ENCODE measurements at places on chromosomes 1 and 21.

- DNase-seq, result peak; percentile 67
Observed at GRCh38 chr1:41672641-41673361, 188.3 kb upstream of the EDN2 start.

GRCh38 chr1:26031196-26031595 lies 9.6 kb downstream of the EXTL1 start:
- DNase-seq, result no peak

GRCh38 chr1:58931756-58932155 lies 147.9 kb upstream of the JUN start:
- no peak for DNase-seq

DNA sequence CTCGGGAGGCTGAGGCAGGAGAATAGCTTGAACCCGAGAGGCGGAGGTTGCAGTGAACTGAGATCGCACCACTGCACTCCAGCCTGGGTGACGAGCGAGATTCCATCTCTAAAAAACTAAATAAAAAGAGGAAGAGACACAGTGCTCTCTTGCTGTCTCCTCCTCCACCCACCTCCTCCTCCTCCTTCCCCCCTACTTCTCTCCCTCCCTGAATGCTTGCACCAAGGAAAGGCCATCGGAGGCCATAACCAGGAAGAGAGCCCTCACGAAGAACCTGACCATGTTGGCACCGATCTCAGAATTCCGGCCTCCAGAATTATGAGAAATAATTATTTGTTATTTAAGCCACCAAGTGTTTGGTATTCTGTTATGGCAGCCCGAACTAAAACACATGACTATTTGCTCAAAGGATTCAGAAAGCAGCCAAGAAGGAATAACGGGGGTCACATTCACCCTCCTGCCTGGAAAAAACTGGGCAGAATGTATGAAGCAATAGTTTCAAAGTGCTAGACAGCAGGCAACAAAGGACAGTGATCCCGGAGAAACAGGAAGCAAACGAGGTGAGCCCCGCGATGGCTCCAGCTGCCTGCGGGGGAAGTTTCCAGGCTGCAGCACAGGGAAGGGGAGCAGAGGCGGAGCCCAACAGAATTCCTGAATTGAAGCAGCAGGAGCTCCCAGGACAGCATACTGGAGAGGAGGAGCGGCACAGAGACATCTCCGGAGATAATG lies 35.8 kb downstream of the LDLRAD1 start:
- DNase-seq, result peak; percentile 11

DNA sequence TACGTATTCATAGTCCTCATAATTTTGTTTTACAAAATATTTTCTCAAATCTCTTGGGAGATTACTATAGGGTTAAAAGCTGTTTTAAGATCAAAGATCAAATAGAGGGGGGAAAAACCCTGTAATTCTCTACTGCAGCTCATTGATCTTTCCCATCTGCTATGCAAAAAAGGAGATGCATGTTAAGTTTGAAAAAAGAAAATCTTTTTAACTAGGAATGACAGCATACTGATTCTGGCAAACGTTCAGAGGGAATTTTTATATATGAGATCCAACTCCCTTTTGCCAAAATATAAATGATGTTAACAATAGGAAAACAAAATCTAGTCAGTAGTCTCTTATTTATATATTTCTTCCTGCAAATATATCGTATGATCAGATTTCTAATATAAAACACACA lies 69.1 kb downstream of the SMYD3 start:
- no peak for DNase-seq

- DNase-seq, result no peak
Observed at GRCh38 chr1:160935527-160936258, 18.9 kb downstream of the ITLN2 start.

DNA sequence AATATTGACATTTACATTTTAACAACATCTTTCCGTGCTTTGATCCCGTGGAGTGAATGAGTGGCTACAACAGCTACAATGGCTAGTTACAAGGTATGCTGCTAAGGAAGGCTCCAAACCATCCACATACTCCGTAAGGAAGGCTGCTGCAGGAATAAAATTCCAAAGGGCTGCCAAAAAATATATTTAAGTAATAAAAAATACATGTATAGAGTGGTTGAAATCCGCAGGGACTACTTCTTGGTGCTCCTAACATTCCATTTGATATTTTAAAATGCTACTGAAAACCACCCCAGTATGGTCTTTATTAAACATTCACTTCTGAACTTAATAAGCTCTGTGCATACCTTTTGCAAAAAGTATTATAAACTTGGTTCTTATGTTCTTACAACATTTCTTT lies 25.3 kb downstream of the TNFSF4 start:
- DNase-seq, result no peak

- no peak for DNase-seq
Observed at GRCh38 chr1:228236744-228237143, 28.9 kb downstream of the OBSCN start.

GRCh38 chr1:244165021-244165420 lies 113.9 kb downstream of the ZBTB18 start:
- DNase-seq, result no peak

DNA sequence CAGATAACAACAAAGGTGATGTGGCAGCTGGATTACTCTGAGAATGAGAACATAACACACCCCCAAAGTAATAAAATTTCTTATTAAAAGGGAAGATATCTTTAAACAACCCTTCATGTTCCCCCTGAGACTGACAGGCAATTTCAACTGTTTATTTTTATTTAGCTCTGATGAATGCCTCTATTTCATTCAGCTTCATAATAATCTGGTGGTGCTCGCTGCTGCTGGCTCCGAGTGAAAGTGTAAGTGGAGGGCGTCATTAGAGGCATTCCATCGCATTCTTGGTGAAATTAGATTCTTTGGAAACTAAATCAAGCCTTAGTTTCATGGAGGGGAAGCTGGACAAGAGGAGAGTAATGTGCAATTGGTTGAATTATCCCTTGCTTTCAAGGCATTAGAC lies 128.9 kb downstream of the GRIK1 start:
- no peak for DNase-seq

DNA sequence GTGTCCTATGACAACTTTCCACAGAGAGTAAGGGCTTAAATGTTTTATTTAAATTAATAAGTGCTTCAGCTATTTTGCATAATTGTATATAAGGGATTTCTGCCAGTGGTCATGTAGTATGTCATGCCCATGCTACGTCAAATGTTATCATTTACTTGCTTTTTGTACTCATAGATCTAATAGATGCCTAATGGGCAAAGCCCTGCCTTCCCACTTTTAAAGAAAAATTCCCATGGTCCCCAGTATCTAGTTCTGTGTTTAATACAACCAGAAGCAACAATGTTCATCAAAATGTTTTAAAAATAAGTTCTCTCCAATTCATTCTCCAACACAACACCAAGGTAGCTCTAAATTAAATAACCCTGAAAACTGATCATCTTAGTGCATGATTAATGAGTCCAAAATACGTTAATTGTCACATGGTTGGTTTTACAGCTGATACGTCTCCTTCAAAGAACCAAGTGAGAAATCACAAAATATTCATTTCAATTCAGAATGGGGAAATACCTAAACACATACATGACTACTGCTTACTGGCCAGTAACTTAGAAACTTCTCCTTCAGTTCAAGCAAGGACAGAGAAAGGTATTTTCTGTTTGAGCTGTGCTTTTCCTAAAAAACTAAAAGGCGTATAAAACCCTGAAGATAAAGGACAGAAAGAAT lies 49.1 kb upstream of the SDC3 start:
- no peak for DNase-seq

GRCh38 chr1:28257736-28258135 lies 1.6 kb upstream of the SESN2 start:
- no peak for DNase-seq

DNA sequence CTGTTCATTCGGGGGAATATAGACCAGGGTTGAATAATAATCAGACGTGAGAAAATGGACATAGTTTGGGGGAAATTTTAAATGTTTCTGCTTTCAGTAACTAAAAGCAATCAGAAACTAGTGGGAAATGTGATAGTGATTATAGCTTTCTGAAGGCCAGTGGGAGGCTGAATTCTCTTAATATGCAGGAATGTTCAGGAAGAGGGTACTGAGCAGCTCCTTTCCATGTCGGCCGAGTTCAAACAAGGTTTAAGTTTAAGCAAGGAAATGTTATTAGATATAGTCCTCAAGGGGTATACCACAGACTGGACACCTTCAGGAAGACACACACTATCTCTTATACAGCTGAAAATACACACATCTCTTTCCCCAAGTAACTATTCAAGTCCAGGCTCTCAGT lies 105.5 kb downstream of the HHAT start:
- DNase-seq, result no peak

GRCh38 chr1:157774412-157774811 lies 2.5 kb downstream of the FCRL2 start:
- no peak for DNase-seq

DNA sequence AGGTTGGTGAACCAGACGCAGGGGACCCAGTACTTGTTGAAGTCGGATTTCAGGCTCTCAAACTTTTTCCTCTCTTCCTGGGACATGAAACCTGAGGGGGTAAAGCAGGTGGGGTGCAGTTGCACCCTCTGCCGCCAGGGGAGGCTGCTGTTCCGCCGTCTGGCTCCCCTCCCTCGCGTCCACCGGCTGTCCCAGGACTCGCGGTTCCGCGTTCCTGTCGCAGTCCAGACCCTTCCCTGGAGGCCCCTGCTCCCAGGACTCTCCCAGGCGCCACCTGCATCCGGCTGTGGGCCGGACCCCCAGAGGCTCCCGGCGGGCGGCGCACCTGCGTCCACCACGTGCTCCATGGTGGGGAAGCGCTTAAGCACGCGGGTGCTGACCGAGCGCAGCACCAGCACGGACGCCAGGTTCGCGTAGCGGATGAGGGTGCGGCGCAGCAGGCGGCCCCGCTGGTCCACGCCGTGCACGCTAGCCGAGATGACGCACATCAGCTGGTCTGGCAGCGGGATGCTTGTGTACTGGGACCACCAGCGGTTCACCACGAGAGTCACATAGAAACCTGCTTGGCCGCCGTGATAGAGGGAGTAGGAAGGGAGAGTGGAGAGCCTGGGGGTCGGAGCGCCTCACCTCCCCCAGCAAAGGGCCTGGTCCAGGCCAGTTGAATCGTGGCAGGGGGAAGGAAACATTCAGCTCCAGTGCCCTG lies 1.7 kb downstream of the BEST4 start:
- no peak for DNase-seq

DNA sequence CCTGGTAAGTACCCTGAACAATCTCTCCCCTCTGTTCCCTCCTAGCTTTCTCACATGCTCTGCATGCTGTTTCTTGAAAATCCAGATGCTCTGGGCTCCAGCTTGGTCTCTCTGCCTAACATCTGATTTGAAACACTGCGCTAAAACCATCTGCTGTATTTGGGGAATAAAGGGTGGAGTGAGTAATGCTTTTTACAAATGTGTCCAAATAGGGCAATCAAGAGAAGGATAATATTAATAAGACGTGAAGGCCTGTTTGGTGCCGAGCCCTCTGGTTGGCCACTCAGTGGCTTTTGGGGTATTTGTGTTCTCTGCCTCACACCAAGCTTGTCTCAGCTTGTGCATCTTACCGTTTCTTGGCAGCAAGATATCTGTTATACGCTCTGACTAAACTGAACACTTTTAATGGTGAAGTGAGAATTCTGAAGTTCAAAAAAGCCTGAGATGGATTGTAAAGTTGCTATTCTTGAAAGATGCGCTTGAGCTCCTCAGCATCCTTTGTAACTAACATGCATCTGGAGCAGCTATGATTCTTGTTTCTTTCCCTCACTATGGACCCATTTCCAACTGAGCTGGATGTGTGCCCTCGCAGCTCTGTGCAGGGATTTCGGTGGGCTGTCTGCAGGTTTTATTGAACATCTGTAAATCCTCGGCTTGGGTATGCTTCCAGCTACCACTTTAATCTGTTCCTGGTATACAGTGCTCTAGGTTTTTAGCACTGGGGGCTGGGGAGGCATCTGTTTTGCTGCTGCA lies 269.4 kb downstream of the RWDD3 start:
- no peak for DNase-seq

DNA sequence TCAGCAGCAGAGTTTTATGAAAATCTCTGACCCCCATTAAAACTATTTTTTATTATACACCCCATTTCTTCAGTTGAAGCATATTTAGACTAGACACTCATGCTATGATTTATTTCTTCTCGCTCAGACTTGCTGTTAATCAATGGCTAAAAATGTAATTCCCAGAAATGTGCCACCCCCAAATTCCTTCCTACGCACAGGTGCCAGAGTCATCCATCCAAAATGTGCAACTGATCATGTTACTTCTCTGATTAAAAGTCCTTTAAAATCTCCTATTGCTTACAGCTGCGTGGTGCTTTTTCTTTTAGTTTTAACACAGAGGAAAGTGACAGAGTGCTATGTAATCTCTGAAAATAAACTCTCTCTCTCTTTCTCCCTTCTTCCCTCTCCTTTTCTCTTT lies 954.4 kb downstream of the NCAM2 start:
- DNase-seq, result no peak

- DNase-seq, result no peak
Observed at GRCh38 chr21:17602874-17603273, 9.8 kb downstream of the BTG3 start.

DNA sequence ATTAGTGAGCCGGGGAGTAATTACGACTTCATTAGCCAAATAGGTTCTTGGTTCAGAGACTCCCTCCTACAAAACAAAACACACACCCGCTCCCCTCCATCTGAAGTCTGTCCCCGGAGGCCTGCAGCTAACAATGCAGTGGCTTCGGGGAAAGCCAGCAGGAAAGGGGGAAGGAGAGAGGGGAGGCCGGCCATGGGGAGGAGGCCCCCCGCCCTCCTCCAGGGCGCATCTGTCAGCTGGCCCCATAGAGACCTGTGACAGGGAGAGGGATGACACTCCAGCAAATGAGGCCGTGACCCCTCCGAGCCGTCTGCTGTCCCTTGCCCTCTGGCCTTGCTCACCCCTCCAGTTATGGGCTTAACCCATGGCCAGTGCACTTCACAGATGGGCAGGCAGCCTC lies 12.1 kb upstream of the CNTN2 start:
- no peak for DNase-seq

DNA sequence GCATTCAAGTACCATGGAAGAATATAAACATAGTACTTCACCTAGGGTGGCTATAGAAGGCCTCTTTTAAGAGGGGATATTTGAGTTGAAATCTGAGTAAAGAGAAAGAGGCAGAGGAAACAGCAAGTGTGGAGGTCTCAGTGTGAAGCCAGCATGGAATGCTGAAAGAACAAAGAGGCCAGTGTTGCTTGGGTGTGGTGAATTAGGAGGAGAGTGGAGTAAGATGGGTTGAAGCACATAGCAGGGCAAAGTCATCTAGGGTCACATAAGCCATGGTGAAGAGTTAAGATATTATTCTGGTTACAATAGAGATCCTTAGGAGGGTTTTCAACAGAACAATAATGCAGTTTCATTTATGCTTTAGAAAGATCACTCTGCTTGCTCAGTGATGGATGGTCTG lies 37.5 kb downstream of the C1orf141 start:
- DNase-seq, result no peak

DNA sequence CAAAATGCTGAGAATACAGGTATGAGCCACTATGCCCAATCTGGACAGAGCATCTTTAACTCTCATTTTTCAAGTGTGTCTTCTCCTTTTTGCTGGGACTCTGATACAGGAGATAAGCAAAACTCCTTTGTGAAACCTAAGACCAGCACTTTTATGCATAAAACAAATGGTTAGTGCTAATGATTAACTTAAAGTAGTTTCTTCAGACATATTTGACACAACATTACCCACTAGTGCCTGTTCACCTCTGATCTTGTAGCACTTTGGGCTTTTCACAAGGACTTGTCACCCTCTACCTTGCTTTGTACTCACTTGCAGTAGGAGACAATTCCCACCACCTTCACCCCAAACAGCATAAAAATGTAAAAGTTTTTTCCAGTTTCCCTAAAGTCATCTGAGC lies 216.3 kb downstream of the RGS7 start:
- no peak for DNase-seq
